Glutamatergic neuron (in vitro differentiated cells): ENCODE measurements at places on chromosomes 13 and 19. TPM values are rescaled to one million over a fixed set of nuclear protein-coding genes. Genes with fewer than 3 reads are reported as not detected.

KLK6 gene
- total RNA-seq, result not detected

KCNN1 gene
- 91.1 TPM for total RNA-seq

EXOC3L2 gene
- not detected for total RNA-seq

FUT6 gene
- total RNA-seq, result not detected

EBI3 gene
- not detected for total RNA-seq

HCST gene
- not detected for total RNA-seq

KLK2 gene
- total RNA-seq, result not detected

ARID3A gene
- total RNA-seq, result 148 TPM

PSG6 gene
- not detected for total RNA-seq

FFAR1 gene
- total RNA-seq, result not detected

ZNF575 gene
- 2.0 TPM for total RNA-seq

NXNL1 gene
- total RNA-seq, result not detected

RASL11A gene
- 1.8 TPM for total RNA-seq

NCCRP1 gene
- total RNA-seq, result 0.61 TPM
